CD4-positive, alpha-beta T cell treated with Interleukin-15 for 4 hours (primary cell): ENCODE measurements at places on chromosomes 12 and 14.

DNA sequence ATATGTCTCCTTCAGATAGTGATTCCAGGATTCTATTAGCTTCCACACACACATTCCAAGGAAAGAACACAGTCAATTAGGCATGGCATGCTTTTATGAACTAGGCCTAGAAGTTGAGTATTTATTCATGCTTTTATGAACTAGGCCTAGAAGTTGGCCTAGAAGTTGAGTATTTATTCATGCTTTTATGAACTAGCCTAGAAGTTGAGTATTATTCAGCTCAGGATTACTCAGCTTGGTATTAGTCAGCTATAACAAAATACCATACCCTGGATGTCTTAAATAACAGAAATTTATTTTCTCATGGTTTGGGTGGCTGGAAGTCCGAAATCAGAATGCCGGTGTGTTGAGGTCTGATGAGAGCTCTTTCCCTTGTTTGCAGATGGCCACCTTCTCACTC, 442.7 kb upstream of the FLRT2 start:
- no peak for DNase-seq

DNA sequence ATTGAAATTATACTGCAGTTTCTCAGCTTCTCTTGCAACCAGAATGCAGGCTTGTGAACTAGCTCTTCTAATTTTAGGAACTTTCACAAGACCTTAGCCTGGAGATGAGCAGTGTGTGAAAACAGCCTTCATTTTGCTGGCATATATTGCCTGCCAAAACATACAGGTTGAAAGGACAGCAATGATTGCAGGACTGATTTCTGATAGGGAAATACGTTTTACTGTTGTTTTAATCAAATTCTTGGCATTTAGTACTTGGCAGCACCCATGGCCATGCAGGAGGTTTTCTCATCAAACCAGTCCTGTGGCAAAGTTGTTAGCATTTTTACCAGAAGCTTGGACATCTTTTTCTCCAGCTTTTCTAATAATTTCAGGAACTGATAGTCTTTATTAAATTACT, 91.9 kb upstream of the MUCL1 start:
- DNase-seq = no peak

DNA sequence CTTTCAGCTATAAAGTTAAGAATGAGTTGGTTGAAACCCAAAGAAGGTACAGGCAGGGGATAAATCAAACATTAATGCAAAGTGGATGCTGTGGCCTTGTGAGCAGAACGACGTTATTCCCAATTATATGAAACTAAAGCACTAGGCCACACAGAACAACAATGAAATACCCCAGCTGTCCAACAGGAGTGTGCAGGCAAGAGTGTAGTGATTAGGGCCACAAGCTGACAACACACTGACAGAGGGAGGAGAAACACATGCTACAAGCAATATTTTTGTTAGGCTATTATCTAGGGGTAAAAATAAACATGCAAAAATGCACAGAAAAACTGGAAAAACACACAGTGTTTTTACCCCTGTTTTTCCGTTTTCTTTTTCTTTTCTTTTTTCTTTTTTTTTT, 15.0 kb downstream of the MAP3K9 start:
- no peak for DNase-seq

GRCh38 chr12:51434305-51434704, 9.7 kb downstream of the SLC4A8 start:
- no peak for DNase-seq

- no peak for DNase-seq
Measured at GRCh38 chr14:45227566-45227965, 25.4 kb downstream of the MIS18BP1 start.
